HT1080 (cell line): ENCODE measurements at places on chromosomes 4 and X. TPM values are rescaled to one million over a fixed set of nuclear protein-coding genes. Genes with fewer than 3 reads are reported as not detected.

Gene ANTXR2
- total RNA-seq = 72.7 and 78.9 TPM in 2 replicates

Gene HMGB3
- total RNA-seq = 28.1 and 29.5 TPM in 2 replicates

Gene ERCC6L
- 10.1 and 10.5 TPM in 2 replicates for total RNA-seq

Gene TGIF2LX
- not detected in 2 replicates for total RNA-seq

Gene EGF
- 2.0 and 3.5 TPM in 2 replicates for total RNA-seq

Gene HERC5
- total RNA-seq = 0.20 and 0.95 TPM in 2 replicates

Gene SMIM10
- total RNA-seq = not detected in 2 replicates

Gene CNOT6L
- 4.5 and 7.6 TPM in 2 replicates for total RNA-seq

Gene CSAG2
- 2.9 and 6.1 TPM in 2 replicates for total RNA-seq

Gene MAGED4B
- total RNA-seq = 1.9 and 5.3 TPM in 2 replicates

Gene UGT8
- total RNA-seq = 0.07 TPM in 1 of 2 replicates, not detected in the other

Gene MAGEB2
- 122 and 158 TPM in 2 replicates for total RNA-seq

Gene PCDH10
- not detected in 2 replicates for total RNA-seq

Gene TMEM31
- not detected in 2 replicates for total RNA-seq

Gene ALAS2
- total RNA-seq = not detected in 2 replicates

Gene PROM1
- total RNA-seq = not detected in 2 replicates

Gene NUDT10
- 0.17 TPM in 1 of 2 replicates, not detected in the other for total RNA-seq

Gene TAF7L
- not detected in 2 replicates for total RNA-seq
